ENCODE measurements at places on chromosomes 4 and X.

DNA sequence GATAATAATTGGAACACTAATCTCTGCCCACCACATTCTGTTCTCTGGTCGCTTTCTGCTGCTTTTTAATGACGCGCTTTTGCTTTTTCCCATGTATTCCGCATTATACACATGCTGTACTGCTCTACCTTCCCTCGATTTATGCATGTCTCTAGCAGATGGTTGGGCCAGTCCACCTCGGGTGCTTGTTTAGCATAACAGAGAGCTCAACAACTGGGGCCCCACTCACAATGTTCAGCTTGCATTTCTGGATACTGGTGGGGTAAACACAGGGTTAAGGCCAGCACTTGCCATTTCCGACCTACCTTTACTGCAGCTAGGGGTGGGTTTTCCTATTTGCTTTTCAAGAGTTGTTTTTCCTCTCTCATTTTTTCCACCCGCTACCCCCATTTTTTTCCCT lies 255.8 kb downstream of the SOX3 start:
- no peak for DNase-seq

GRCh38 chrX:11446336-11446735 lies 153.1 kb downstream of the AMELX start:
- no peak for DNase-seq

- no peak for DNase-seq
Measured at GRCh38 chr4:105451346-105451745, 22.5 kb downstream of the PPA2 start.

DNA sequence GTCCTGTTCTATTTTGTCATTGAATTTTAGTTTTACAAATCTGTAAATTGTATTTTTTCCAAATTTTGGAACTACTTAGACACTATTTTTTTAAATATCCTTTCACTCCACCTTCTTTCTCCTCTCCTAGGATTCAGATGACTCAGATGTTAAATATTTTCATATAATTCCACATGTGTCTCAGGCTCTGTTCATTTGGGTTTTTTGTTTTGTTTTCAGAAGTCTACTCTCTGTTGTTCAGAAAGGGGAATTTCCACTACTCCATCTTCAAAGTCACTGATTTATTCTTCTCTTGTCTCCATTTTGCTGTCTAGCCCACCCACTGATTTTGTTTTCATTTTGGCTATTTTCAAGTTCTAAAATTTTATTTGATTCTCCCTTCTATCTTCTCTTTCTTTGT lies 264.0 kb upstream of the SLIT2 start:
- DNase-seq, result no peak

- DNase-seq, result no peak
Measured at GRCh38 chr4:139682309-139682708, 16.7 kb downstream of the MGST2 start.

GRCh38 chr4:25441519-25442117 lies 64.6 kb downstream of the ANAPC4 start:
- no peak for DNase-seq

DNA sequence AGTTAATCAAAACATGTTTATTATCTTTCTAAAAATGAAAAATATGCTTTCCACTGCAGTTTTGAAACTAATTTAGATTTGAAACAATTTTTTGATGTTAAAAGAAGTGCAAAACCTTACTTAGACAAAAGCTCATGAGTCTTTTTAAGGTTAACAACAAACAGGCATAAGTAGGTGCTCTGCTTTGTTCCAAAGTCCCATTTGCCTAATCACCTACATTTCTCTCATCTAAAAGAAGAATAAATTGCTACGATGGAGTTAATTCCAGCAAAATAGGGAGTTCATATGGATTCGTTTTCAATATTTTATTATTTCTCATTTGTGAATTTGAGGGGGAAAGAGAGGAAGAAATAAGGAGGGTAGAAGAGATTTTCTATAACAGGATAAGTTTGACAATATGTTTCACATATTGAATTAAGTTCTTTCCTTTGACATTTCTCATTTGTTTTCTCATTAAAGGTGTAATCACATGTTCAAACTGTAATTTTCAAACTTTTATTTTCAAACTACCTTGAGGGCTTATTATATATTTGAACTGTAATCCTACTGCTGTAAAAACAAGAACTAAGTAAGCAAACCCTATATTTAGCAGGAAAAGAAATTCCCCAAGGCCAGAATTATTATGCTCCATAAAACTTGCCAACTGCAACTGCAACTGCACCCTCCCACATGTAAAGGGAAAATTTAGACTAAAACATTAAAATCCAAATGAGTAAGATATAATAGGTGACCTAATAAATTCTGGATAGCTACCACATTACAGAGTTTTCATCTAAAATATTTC lies 9.6 kb upstream of the SLC39A8 start:
- no peak for DNase-seq

- no peak for DNase-seq
Measured at GRCh38 chrX:22121161-22121560, 89.0 kb downstream of the PHEX start.

GRCh38 chr4:19689511-19689910 lies 562.2 kb upstream of the SLIT2 start:
- no peak for DNase-seq

- DNase-seq, result no peak
Measured at GRCh38 chr4:150570862-150571261, 11.1 kb upstream of the MAB21L2 start.

DNA sequence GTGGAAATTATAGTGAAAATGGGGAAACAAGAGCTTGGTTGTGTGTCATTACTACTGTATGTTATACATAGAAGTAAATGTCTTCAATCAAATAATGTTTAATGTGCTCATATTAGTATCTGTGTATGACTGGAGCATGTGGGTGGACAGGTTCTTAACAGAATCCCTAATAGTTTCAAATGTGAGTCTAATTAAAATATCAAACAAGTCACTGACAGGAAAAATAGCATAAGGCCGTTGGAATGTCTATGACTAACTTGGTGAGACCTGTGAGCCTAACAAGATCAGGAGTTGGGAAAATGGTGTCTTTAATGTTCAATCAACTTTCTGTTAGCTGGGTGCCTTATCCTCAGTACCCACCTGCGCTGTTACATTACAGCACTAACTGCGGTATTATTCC lies 6.2 kb upstream of the CXCL3 start:
- no peak for DNase-seq

GRCh38 chr4:48255072-48255958 lies 14.3 kb downstream of the TEC start:
- no peak for DNase-seq

DNA sequence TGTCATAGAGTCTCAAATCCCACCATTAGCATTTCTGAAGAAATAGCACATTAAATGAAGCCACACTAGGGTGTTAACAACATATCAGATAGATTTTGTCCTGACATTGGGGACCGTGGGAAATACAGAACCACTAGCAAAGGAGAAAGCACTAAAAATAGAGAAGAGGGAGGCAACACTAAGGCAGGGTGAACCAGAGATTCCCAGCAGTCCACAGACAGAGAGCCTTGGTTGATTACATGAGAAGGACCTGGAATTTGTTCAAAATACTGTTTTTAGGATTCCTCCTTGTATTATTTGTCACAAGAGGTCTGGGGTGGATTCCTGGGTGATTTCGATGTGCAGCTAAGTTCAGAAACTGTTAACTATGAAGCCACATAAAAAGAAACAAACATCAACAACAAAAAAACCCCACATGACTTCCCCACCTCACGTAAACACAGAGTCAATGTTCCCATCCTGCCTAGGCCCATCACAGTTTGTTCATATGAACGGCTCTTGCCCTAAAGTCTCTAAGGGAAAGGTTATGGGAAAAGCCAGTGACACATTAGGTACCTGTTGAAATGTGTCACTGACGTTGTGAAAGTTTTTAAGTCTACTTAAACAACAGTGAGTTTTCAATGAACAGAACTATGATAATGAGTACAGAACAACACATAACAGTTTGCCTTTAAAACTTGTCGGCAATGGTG lies 23.6 kb upstream of the GRSF1 start:
- no peak for DNase-seq

DNA sequence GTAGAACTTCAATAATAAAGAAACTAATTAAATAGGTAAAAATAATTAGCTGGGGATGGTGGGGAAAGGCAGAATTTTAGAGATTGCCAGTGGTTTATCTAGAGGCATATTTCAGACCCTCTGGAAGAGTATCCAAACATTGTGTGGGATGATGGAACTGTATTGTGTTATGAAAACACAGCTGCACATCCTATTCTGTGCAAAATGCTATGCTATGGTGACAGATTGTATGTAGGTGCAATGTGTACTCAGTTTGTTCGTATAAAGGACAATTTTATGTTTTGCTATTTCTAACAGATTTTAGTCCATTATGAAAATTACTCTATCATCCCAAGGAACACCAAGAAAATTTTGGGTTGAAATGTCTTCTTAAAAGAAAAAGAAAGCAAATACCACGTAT lies 1054.7 kb downstream of the PDHA2 start:
- DNase-seq, result no peak

GRCh38 chr4:119471259-119471658 lies 149.3 kb upstream of the FABP2 start:
- no peak for DNase-seq

DNA sequence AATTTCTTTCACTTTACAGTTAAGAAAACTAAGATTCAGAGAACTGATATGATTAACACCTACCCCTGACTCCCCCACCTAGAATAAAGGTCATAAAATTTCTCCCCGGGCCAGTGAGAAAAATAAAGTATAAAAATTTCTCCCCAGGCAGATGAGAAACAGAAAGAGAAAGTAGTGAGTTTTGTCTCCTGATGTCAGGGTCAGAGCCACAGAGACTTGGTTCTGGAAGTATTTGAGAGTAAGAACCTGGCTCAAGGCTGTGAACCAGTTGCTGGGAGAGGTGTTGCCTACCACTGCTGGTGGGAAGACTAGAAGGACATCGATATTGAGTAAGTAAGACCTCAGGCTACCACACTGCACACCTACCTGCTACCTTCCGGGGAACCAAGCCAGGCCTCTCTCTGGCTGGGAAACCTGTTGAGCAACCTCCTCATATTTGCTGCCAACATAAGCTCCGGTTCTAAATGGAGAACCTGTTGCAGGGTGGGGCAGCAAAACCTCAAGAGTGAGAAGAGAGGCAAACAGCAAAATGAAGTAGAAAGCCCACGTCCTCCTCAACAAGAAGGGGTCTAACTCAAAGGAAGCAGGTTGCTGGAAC lies 104.2 kb upstream of the PUDP start:
- DNase-seq, result no peak

- DNase-seq, result no peak
Measured at GRCh38 chr4:5858020-5858769, 34.7 kb downstream of the CRMP1 start.

DNA sequence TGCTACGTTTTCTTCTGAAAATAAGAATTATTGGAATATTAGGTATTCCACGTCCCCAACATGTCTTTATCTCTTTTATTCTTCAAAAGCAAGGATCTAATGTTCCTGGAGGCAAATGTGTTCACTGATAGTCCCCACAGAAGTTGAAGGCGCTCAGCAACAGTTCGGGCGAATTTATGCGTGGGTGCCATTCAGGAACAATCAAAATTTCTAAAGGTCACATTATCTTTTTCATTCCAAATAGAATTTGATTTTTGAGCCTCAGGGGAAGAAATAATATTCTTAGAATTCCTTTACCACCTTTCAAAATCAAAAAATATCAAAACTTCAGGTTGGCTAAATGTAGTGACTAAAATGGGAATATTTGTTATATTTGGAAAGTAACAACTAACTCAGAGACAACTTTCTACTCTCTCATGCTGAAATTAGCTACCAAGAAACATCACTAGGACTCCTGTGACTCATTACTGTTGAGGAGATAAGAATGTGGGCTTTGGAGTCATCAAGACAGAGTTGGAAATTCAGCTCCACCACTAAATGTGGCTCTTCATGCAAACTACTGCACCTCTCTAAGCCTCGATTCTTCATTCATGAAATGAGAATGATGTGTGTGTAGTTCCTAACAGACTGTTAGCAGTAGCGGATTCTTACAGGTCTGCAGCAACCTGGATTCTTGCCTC lies 72.3 kb upstream of the KIT start:
- no peak for DNase-seq

GRCh38 chr4:13933191-13933590 lies 305.7 kb upstream of the BOD1L1 start:
- DNase-seq, result no peak

DNA sequence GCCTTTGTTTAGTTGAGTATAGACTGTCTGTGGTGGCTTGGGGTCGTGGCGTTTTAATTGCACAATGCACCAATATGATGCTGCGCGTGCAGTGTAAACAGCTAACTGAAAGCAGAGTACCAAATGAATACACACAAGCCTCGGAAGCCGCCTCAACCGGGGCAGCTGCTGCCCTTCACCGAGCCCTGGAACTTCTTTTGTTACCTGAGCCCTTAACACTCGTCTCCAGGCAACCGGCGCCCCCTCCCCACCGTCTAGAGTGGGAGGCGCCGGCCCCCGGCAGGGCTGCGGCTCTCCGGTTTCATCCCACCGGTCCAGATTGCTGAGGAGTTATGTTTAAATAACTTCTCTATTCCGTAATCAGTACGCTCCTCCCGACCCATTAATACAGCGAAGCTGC lies 173.2 kb upstream of the TBL1X start:
- DNase-seq, result no peak

- DNase-seq, result no peak
Measured at GRCh38 chr4:162706051-162706450, 460.6 kb downstream of the NAF1 start.

GRCh38 chr4:59818656-59819055 lies 1381.5 kb upstream of the ADGRL3 start:
- no peak for DNase-seq

DNA sequence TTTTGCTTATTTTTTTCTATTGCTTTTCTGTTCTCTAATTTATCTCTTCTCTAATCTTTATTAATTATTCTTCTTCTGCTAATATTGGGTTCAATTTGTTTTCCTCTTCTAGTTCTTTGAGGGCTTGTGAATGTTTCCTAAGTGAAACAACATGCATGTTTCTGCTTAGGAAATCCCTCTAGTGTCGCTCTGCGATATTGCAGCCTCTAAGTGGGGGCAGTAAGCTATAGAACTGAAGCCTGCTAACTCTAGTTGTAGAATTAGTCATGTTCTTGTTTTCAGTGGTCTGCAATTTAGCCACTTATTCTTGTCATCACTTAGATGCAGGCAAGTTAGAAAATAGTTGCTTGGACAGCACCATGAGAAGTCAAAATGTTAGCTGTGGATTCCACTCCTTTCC lies 222.6 kb downstream of the SPIN4 start:
- DNase-seq, result no peak

- no peak for DNase-seq
Measured at GRCh38 chr4:55947912-55948725, 626 bp upstream of the CEP135 start.

DNA sequence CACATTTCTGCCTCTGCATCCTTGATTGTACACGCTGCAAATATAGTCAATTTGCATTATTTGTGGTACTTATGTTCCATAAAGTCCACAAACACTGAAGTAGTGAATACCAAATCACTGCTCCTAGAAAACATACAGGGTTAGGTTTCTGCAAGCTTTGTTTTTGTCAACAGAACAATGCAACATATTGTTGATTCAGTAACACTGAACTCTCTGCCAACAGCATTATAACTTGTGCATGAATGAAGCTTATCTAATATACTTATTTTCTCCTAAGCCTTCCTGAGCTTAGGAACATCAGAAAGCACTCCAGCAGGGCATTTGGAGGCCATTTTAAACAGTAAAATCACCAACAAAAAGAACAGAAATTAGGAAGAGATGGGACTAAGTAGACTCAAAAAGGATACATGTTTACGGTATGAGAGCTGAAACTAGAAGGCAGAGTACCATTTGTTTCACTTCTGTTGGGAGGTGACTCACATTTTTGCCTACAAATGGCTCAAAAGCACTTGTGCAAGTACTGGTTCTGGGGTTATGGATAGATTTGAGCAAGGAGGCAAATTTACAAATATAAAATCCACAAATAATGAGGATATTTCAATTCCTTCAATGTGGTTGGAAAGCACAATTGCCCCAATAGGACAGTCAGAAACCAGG lies 14.1 kb downstream of the COX18 start:
- DNase-seq, result no peak
